SK-N-MC (cell line): ENCODE measurements at places on chromosomes 6 and 20.

GRCh38 chr6:52846002-52846401 is 5.4 kb upstream of the GSTA5 start:
- DNase-seq, result no peak

DNA sequence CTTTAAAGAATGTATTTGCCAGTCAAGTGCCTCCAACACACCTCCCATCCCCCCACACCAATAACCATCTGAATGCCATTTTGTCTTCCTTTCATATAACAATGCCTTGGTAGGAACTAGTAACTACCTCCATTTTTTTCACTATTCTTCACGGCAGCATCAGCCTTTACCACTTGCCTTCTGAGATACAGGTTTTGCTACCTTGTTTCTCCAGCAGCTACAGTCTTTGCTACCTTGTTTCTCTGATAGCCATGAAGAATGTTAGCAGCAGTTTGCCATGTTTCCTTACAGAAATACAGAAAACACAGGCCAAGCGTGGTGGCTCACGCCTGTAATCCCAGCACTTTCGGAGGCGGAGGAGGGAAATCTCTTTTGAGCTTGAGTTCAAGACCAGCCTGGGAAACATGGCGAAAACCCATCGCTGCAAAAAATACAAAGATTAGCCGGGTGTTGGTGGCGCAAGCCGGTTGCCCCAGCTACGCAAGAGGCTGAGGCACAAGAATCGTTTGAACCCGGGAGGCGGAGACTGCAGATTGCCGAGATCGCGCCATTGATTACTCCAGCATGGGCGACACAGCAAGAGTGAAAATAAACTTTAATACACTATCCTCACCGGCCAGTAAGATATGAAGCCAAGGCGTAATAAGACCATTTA is 100.9 kb downstream of the HFE start:
- DNase-seq, result no peak

DNA sequence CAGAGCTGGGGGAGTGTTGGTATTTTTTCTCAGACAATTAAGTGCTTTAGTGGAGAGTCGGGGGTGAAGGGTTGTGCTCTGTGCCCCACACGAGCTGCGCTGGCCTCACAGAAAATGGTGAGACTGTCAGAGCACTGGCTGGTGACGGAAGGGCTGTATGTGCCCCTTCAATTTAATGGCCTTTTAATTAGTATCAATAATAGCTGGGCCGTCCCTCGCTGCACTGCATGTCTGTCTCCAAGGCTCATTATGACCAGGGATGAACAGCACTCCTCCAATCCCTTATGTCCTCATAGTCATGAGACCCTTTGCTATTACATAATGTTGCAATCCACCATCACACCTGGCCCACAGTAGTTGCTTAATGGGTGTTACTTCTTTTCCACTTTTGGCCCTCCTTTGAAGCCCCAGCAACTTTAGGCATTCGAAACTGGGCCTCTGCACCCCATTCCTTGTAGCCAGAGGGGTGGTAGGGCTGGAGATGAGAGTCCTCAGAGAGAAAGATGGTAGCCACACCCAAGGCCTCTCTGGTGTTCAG is 9.5 kb upstream of the RALY start:
- no peak for DNase-seq

DNA sequence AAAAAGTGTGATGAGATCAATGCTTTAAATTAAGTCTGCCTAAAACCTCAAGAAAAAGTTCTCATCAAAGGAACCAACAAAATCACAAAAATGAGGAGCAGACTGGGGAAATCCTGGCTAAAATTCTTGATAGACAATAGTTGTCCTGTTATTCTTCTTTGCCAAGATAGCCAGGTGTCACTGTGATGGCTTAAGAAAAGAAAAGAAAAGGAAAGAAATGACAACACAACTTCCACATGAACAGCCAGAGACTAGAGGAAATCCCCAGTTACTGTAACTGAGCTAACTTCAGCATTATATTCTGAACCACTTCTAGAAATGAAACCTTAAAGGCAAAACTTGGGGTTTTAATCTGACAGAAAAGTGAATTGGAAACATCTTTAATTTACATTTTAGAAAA is 129.6 kb downstream of the CD24 start:
- DNase-seq, result no peak

DNA sequence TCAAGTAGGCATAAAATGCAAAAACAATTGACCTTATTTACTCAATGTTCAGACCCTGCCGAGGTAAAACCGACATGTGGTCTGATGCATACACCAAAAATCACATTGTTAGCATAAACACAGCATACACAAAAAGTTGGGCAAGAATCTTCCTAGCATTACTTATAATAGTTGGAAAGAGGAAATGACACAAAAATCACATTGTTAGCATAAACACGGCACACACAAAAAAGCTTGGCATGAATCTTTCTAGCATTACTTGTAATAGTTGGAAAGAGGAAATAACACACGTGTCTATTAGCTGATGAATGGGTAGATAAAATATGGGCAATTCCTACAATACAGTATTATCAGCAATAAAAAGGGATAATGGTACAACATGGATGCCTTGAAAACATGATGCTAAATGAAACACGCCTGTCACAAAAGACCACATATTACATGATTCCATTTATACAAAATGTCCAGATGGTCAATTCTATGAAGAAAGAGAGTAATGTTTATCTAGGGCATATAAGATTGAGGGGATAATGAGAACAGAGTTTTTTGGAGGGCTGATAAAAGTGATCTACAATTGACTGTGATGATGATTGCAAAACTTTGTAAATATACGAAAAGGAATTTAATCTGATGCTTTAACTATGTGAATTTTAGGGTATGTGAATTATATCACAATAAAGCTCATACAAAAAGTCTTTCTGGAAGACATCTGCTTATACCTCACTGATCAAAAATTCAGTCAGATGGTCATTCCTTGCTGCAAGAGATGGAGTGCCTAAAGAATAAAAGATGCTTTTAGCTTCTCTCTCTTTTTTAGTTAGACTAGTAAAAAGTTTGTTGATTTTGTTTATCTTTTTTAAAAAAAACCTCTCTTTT is 1019.5 kb upstream of the CITED2 start:
- DNase-seq, result no peak

GRCh38 chr6:161273274-161273751 is 548 bp downstream of the AGPAT4 start:
- DNase-seq, result no peak

GRCh38 chr6:134495890-134496248 is 178.0 kb upstream of the SGK1 start:
- DNase-seq, result no peak

- DNase-seq, result no peak
Observed at GRCh38 chr6:106070636-106071035, 15.5 kb upstream of the PRDM1 start.

GRCh38 chr20:46741924-46742668 is 32.6 kb downstream of the SLC2A10 start:
- no peak for DNase-seq

- no peak for DNase-seq
Observed at GRCh38 chr6:108434222-108434621, 126.5 kb upstream of the FOXO3 start.

DNA sequence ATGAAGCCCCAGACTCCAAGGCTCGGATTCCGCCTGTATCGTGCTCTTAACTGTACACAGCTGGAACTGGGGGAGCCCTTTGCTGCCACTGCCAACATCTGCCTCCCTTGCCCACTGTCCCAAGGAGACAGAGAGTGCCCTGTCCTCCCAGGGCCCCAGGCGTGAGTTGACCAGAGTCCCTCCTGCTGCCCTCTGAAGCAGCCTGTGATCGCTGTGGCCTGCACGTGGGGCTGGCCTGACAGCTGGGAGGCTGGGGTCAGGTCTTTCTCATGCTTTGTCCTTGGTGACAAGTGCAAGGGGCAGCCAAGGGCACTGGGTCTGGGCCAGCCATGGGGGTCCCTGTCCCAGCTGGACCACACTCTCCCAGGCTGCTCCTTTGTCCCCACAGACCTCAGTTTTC is 44.3 kb downstream of the KIAA1755 start:
- DNase-seq, result no peak

- DNase-seq, result no peak
Observed at GRCh38 chr20:61663521-61664425, 401.9 kb downstream of the TAF4 start.

GRCh38 chr6:75217193-75217592 is 11.3 kb upstream of the COL12A1 start:
- no peak for DNase-seq

DNA sequence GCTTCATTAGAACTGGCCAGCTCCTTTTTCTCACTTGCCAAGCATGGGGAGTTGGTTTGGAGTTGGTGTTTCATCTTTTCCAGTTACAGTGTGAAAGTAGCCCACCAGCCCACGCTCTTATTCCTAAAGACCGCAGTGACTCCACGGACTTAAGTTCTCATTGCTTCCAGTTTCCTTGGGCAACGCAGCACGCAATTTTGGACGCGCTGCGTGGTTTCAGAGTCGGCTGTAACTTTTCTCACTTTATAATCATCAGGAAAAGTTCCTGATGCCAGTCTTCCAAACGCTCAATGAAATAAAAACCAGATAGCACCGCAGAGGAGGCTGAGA is 381 bp upstream of the PEX7 start:
- DNase-seq, result no peak

- no peak for DNase-seq
Observed at GRCh38 chr6:139373928-139374356, 506 bp downstream of the CITED2 start.
